ENCODE measurements at places on chromosomes 2 and 18.

DNA sequence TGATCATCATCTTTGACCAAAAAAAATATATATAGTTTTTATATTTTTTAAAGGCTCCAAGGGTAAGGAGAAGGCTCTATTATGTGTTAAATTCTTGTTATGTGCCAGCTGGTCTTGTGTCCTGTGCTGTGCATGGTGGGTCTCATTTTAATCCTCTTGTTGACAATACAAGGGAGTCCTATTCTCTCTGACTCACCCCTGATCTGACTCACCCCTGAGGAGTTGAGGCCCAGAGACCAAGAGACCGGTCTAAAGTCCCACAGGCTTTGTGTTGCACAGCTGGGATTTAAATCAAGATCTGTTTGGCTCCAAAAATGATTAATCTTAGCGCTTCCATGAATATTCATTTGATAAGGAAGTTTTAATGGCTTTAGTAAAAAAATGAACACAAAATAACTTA is 25.7 kb downstream of the MC2R start:
- no peak for DNase-seq

DNA sequence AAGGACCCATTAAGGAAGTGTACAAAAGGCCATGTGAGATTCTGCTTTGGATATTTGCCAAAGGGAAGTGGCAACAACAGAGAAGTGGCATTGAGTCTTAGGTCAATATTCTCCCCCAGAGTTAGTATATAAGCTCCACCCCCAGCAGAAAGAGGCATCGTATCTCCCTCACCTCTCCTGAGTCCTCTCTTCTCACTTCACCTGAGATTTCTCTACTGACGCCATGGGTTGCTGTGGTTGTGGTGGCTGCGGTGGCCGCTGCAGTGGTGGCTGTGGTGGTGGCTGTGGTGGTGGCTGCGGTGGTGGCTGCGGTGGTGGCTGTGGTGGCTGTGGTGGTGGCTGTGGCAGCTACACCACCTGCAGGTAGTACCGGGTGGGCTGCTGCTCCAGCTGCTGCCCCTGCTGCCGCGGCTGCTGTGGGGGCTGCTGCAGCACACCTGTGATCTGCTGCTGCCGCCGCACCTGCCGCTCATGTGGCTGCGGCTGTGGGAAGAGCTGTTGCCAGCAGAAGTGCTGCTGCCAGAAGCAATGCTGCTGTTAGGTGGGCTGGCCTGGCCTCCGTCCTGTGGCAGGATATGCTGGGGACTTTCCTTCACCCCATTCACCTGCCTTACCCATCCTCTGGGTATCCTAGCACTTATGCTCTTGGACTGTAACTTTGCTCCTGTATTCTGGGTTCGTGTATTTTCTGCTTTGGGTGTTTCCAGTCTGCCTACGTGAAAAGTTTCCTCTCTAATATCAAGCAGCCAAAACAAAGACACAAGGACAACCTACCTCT is 5.9 kb downstream of the SCYGR3 start:
- peak; percentile 90 for DNase-seq

GRCh38 chr2:24469148-24469650 is 21.9 kb upstream of the NCOA1 start:
- DNase-seq: peak; percentile 20

DNA sequence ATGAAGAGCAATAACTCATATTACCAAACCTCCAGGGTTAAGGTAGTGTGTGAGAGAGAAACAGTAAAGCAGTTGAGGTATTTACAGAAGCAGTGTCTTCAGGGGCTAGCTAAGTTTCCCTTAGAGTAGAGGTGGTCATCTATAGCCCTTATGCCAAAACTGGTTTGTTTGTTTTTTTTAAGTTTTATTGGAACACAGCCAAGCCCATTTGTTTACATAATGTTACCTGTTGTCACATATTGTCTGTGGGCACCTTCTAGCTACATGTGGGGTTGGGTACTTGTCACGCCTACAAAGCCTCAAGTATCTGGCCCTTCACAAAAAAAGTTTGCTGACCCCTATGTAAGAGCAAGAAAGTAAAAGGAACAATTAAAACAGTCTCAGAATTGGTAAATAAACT is 39.4 kb downstream of the ACTR2 start:
- DNase-seq: no peak

GRCh38 chr2:84071050-84071449 is 388.0 kb downstream of the SUCLG1 start:
- DNase-seq: no peak

GRCh38 chr2:237627441-237628246 is at the start of gene LRRFIP1:
Gene LRRFIP1, plus strand, starts transcription at chr2:237627587. Its CDS starts 58 bp downstream, at chr2:237627645.
- peak; percentile 30 for DNase-seq

DNA sequence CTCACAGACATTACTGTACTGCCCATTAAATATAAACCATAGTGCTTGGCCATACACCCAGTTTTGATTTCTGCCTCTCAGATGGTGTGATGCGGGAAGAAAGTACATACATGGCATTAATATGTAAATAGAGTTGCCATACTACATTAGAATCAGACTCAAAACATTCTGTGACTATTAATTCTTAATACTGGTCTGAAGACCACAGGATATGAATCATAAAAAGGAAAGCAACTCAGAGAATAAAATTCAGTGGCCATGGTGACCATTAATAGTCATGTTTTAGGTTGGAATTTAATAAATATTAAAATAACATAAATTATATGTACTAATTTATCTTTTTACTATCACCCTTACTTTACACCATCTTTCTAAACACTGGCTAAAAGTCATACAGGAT is 33.0 kb upstream of the WDR75 start:
- no peak for DNase-seq

- no peak for DNase-seq
Observed at GRCh38 chr2:154771664-154772284, 73.3 kb downstream of the KCNJ3 start.

Measured in inflammatory macrophage treated with lipopolysaccharide for 4 hours (primary cell).